ENCODE measurements at places on chromosomes 3 and 15.

DNA sequence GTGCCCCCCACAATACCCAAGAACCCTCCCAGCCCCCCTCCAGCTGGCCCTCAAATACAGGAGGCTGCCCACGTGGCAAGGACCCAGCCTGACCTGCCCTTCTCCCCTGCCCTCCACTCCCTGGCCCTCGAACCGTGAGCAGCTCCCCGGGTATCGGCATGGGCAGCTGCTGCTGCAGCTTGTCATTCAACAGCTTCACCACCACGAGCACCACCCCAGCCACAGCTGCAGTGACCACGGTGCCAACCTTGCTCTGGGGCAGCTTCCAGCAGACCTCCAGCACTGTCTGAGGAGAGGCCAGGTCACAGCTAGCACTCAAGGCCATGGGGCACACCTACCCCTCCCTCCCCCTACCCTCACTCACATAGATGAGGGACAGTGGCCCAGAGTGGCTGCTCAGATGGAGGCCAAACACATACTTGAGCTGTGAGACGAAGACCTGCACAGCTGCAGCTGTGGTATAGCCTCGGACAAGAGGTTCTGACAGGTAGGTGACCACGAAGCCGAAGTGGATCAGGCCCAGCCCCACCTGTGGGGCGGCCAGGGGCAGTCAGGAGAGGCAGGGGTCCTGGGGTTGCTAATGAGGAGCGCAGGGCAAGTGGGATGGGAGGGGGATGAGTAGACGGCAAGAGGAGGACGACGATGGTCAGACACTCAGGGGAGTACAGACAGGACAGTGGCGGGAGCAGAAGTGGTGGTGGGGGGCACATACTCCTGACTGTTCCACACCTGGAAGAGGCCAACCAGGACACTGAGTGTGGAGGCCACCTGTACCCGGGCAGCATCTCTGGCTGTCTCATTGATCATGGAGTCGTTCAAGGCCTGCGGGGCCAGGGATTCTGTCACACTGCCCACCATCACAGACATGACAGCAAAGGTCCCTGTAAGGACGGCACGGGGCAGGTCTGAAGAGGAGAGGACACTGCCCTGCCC is 3.5 kb downstream of the SLC26A6 start:
- DNase-seq = no peak

DNA sequence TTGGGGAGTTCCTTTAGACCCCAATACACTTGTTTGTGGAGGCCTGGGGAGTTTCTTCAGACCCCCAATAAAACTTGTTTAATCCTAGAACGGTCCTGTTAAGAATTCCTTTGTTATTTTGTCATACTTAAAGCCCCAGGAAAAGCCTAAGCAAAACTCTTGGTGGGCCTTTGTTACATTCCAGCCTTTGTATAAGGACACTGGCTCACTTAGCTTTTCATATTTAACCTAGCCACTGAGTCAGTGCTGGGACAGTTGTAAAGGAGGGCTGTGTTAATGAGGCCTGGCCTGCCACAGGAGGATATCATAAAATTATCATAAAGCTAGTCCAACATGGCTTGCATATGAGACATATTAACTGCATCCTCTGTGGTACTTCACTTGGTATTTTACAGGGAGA is 760.1 kb downstream of the ZNF385D start:
- no peak for DNase-seq

DNA sequence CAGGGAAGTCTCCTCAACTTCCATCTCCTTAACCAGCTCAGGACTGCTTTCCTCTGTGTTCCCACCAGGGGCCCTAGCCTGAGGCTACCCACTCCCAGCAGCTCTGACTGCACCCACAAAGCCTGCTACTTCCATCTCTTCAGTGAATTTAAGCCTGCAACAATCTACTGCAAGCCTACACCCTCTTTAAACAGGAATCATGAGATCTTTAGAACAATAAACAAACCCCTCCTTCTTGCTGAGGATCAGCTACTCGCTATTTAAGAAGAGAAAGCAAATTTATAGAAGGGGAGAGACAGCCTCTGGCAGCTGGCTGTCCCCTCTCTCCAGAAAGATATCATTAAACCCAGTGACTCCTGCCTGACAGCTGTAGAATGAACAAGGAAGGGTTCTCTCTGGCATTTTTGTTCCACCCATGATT is 51.9 kb downstream of the ARHGAP31 start:
- no peak for DNase-seq

- DNase-seq = no peak
Measured at GRCh38 chr3:112560307-112560706, 1.5 kb downstream of the ATG3 start.

DNA sequence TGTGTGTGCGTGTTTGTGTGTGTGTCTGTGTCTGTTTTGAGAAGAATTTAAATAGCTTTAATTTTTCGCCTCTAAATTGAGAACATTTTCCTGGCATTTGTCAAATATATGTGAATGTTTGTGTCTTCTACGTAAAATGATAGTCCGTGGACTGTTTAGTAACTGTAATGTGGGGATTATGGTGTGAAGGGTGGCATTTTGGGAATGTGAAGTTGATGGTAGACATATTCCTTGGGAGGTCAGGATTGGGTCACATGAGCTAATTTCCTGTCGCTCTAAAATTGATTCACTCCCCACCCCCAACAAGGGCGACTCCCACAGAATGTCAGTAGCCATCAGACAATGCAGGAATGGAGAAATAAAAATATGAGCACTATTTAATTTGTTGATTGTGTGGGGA is 107.3 kb downstream of the ITPR1 start:
- no peak for DNase-seq

DNA sequence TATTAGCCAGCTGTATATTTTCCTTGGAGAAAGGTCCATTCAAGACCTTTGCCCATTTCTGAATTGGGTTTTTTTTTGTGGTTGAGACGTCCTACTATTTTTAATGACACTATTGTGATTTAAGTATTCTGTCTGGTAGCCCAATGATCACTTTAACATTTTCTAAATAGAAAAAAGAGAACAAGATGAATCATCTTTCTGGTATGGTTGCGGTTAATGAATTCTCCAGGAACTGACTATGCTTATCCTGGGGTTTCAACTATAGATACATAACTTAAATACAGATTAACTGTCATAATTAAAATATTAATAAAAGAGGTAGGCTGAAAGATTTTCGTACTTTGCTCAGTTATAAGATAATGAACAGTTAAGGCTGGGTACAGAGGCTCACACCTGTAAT is 51.9 kb downstream of the PBRM1 start:
- DNase-seq = no peak

DNA sequence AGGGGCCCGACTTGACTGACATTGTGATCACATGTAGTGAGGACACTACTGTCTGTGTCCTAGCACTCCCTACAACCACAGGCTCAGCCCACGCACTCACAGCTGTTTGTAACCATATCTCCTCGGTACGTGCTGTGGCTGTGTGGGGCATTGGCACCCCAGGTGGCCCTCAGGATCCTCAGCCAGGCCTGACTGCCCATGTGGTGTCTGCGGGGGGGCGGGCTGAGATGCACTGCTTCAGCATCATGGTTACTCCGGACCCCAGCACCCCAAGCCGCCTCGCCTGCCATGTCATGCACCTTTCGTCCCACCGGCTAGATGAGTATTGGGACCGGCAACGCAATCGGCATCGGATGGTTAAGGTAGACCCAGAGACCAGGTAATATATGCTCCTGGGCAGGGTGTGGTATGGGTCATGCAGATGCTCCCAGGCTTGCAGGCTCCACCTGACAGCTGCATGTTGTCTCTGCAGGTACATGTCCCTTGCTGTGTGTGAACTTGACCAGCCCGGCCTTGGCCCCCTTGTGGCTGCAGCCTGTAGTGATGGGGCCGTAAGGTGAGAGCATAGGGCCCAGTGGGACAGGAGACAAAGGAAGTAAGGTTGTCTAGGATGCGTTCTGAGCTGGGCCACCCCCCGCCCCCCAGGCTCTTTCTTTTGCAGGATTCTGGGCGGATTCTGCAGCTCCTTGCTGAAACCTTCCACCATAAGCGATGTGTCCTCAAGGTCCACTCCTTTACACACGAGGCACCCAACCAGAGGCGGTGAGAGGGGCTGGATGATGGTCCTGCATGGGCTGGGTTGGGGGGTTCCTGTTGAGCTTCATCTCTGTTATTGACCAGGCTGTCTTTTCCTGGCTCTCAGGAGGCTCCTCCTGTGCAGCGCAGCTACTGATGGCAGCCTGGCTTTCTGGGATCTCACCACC is 4.4 kb downstream of the DALRD3 start:
- DNase-seq = no peak

GRCh38 chr3:139517321-139518065 is 22.0 kb downstream of the RBP1 start:
- no peak for DNase-seq

- no peak for DNase-seq
Measured at GRCh38 chr3:141287326-141287725, 55.7 kb downstream of the PXYLP1 start.

DNA sequence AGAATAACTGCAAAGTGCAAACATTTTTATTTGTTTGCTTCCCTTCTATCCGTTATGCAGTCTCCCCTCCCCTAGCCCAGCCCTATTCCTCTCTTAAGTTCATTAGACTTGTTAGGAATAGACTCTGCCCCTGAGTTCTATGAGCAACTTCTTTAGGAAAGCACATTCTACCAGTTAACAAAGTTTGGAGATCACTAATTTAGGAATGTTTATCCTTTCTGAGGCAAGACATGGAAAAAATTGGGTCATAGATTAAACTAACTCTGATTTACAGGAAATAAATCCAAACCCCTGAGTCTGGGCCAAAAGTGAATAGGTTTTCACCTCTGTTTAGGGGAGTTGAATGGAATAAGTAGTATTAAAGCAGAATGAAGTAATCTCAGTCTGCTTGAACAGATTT is 34.4 kb downstream of the C3orf80 start:
- no peak for DNase-seq

GRCh38 chr15:70560617-70561328 is 202.6 kb downstream of the UACA start:
- no peak for DNase-seq

DNA sequence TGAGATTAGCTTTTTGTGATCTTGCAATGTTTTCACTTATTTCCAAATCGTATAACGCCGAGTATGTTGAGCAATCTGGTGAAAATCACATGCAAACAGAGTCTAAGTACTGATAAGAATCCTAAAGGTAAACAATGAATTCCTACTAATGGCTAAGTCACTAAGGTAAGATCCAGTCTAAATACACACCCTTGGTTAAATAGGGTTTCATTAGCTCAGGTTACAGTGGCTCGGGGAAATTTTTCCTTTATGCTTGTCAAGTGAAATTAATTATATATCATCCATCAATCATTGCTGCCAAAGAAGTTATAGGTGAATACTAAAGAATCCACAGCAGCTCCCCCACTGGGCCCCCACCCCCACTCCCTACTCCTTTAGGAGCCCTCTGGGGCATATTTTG is 139.3 kb downstream of the SOX2 start:
- no peak for DNase-seq

- DNase-seq = no peak
Measured at GRCh38 chr3:10074666-10075065, 33.4 kb downstream of the FANCD2OS start.

GRCh38 chr3:72274493-72275330 is 489.8 kb upstream of the PROK2 start:
- no peak for DNase-seq

- peak; percentile 48 for DNase-seq
Measured at GRCh38 chr3:18445401-18446148, 20.4 kb upstream of the SATB1 start.

GRCh38 chr3:103968131-103968530 is 1398.6 kb upstream of the ALCAM start:
- no peak for DNase-seq

GRCh38 chr3:169863458-169863899 is 6.3 kb downstream of the LRRC31 start:
- DNase-seq = peak; percentile 27

GRCh38 chr3:11810276-11810675 is 36.4 kb downstream of the TAMM41 start:
- DNase-seq = no peak

- no peak for DNase-seq
Measured at GRCh38 chr15:28113394-28114113, 14.4 kb upstream of the OCA2 start.

DNA sequence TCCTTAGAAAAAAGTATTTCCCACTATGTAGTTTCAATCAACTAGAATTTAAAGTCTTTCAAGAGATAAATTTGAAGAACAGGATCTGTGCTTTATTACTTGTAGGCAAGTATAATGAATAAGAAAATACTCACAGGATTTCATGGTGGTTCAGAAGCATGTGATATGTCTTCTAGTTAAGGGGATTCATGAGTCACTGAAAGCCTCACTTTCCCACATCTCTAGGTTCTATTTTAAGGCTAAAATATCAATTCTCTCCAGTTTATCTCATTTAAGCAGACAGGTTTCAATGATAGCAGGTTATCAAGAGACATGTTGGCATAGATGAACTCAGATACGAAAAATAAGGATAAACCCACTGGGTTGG is 437.8 kb upstream of the BCHE start:
- DNase-seq = no peak

GRCh38 chr3:48268936-48269561 is 28.1 kb downstream of the ZNF589 start:
- no peak for DNase-seq

GRCh38 chr15:48222627-48223026 is 16.5 kb downstream of the SLC12A1 start:
- DNase-seq = no peak

DNA sequence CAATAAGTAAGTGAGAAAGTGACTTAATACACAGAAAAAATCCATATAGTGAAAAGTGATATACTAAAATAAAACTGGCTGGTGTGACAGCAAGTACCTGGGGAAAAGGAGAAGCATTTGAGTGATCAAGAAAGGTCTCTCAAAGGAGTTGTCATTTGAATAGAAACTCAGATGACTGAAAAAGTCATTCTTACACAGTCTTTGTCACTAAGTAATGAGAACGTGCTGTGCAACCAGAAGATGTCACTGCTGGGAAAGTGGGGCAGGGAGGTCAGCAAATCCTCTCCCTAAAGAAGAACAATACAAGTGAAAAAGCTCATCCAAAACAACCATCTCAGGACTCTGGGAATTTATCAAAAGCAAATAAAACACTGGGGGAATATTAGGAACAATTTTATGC is 317.5 kb upstream of the TRIM42 start:
- DNase-seq = no peak

All from stimulated activated CD8-positive, alpha-beta memory T cell treated with anti-CD3 and anti-CD28 coated beads, Interleukin-7, amount 100 ng/mL, for 1 hour (primary cell).